ENCODE measurements at places on chromosomes 5 and 9. TPM values are rescaled to one million over a fixed set of nuclear protein-coding genes. Genes with fewer than 3 reads are reported as not detected.

DNA sequence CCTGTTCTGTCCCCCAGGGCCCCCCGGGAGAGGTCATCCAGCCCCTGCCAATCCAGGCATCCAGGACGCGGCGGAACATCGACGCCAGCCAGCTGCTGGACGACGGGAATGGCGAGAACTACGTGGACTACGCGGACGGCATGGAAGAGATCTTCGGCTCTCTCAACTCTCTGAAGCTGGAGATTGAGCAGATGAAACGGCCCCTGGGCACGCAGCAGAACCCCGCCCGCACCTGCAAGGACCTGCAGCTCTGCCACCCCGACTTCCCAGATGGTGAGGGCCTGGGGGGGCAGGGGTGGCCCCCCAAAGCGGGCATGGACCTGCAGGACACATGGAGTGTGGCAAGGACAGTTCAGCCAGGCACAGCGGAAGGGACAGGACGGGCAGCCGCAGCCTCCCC lies 56.0 kb upstream of the FCN2 start:
- DNase-seq: no peak

DNA sequence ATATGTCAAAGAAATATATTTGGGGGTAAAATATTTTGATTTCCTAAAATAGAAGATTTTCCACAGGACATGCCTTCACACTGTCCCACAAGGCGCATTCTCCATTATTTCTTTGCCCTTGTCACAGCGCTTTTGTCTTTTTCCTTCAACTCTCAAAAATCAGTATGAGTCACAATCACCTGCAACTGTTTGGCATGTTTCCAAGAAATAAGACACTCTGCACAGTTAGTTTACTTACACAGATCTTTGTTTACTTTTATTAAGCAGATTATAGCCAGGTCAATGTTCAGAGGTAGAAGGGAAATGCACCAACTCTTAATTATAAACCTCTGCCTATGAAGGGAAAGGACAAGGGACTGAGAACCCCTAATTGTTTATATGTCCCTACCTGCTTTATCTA lies 9.5 kb downstream of the CEMIP2 start:
- no peak for DNase-seq

DNA sequence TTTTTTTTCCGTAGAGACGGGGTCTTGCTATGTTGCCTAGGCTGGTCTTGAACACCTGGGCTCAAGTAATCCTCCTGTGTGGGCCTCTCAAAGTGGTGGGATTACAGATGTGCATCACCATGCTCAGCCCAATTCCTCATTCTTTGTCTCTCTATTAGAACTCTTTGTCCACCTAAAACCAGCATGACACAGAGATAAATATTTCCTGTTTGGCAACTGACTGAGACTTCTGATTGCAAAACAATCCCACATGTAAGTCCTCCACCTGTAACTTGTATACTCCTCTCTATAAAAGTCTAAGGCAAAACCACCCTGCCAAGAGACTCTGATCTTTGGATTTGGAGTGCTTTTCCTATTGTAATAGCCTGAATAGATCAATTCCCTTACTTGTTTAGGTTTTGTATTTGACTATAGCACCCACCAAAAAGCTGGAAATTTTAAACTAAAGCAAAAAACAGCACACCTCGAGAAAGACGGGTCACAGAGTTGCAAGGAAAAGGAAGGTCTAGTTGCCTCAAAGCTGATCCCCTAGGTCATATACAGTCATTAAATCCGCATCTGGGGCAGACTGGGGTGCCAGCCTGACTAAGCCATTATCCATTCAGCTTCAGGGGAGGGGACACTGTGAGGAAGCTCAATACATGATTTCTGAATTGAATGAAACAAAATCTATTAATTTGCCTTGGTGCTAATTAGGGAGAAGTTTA lies 13.5 kb upstream of the KIF27 start:
- DNase-seq: no peak

GRCh38 chr5:9380109-9380508 lies 165.8 kb downstream of the SEMA5A start:
- no peak for DNase-seq

DNA sequence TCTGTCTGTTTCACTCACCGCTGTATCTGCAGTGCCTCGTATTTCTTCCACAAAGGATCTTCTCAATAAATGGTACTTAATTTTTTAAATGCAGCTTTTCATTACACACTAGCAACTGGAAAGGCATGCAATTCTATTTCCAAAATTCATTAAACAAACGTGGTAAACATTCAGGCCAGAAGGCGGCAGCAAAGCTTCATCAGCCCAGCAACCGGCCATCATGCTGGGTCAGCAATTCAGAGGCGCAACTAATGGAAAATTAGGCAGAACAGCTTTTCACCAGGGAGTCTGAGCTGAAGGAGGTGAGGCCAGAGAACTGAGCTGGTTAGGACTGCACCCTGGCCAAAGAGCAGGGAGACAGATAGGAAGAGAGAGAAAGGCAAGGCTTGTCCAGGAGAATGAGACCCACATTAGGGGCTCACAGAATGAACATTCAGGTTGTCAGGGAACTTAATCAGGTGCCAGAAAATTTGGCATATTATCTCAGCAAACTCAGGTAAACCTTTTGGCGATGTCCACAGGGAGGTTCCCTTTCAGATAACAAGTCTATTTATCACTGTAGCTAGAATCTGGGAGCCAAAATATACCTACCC lies 17.7 kb upstream of the RNF180 start:
- DNase-seq: peak; percentile 63

- no peak for DNase-seq
Measured at GRCh38 chr5:176750144-176750543, 60.2 kb upstream of the UNC5A start.

DNA sequence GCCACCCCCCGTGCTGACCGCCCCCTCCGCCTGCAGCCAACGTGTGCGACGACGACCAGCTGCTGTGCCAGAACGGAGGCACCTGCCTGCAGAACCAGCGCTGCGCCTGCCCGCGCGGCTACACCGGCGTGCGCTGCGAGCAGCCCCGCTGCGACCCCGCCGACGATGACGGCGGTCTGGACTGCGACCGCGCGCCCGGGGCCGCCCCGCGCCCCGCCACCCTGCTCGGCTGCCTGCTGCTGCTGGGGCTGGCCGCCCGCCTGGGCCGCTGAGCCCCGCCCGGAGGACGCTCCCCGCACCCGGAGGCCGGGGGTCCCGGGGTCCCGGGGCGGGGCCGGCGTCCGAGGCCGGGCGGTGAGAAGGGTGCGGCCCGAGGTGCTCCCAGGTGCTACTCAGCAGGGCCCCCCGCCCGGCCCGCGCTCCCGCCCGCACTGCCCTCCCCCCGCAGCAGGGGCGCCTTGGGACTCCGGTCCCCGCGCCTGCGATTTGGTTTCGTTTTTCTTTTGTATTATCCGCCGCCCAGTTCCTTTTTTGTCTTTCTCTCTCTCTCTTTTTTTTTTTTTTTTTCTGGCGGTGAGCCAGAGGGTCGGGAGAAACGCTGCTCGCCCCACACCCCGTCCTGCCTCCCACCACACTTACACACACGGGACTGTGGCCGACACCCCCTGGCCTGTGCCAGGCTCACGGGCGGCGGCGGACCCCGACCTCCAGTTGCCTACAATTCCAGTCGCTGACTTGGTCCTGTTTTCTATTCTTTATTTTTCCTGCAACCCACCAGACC lies 80.2 kb downstream of the NTNG2 start:
- peak; percentile 41 for DNase-seq

DNA sequence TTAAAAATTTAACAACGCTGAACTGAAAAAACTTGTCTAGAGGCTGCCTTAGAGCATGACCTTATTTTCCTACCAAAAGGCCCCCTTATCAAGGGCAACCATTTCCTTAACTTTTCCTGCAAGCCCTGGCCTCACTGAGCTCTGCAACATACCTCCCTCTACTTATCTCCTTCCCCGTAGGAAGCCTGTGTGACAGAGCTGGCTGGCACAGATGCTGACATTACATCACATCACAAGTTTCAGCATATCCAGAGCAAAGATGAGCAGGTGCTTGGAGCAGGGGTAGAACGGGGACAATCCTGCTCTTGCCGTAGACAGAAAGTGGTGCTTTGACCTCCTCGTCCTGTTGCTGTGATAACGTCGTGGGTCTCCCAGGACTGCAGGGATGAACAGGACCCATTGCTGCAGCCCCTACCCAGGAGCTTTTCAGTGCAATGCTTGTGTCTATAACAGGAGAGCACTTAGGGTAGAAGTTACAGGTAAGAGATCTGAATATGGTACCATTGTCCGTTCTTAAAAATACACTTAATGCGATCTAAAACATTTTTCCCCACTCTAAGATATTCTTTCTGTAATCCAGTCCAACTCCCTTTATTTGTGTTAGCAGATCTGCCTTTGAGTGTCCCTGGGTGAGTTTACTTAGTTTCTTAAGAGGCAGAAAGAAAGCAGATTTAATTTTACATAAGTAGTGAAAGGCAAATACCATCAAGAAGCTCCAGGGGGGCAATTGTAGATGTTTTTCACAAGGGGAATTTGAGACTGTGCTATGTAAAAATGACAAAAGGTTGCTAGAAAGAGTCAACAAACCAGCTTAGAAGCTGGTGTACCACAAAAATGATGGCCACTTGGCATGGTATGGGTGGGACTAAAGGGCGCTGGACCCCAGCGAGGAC lies 101.9 kb upstream of the EFNA5 start:
- DNase-seq: peak; percentile 9

DNA sequence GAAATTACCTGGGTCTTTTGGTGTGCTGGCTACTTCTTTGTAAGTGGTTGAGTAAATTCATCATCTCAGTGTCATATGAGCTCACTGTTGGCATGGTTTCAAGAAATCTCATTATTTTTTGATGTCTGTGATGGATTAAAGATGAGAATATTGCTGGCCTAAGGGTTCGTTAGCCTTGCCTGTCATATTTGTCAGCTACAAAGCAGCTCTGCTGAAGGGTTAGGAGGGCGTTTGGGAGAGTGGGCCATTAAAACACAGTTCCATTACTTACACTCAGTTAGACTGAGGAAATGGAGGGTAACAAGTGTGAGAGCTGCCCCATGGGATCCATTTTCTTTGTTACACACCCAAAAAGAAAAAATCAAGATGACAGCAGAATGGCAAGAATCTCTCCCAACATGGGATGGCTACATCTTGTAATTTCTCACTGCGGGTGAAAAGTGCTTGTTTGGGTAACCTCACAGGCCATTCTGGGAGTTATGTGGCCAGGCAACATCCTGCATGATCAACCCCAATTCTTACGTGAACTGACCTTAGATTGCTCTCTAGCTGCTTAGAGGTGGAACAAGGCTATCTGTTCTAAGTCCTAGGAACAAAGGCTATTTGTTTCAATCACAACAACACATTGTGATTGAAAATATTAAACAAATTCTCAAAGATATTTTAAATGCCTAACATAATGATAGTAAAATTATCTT lies 609.5 kb upstream of the RGMB start:
- no peak for DNase-seq

- DNase-seq: no peak
Measured at GRCh38 chr5:149917073-149917676, 27.4 kb downstream of the PDE6A start.

GRCh38 chr5:22470408-22470807 lies 382.7 kb downstream of the CDH12 start:
- DNase-seq: no peak

The GPR151 gene
- total RNA-seq: not detected

The HAND1 gene
- total RNA-seq: 28.0 TPM

The PCDHGA10 gene
- 7.8 TPM for total RNA-seq

The SPINK6 gene
- not detected for total RNA-seq

The GMCL2 gene
- not detected for total RNA-seq

The RXRA gene
- 41.6 TPM for total RNA-seq
